ENCODE measurements at places on chromosomes 6 and 20.

GRCh38 chr20:35598899-35599775 is 16.5 kb upstream of the SPAG4 start:
- peaks cover 82% of the 10 kb centered on the region for H3K27me3 ChIP-seq
- peaks cover 1% of the 10 kb centered on the region for H3K4me1 ChIP-seq
- H3K4me3 ChIP-seq: no peak overlapping the region
- DNase-seq: no peak
- H3K36me3 ChIP-seq: no peaks in the 10 kb centered on the region

DNA sequence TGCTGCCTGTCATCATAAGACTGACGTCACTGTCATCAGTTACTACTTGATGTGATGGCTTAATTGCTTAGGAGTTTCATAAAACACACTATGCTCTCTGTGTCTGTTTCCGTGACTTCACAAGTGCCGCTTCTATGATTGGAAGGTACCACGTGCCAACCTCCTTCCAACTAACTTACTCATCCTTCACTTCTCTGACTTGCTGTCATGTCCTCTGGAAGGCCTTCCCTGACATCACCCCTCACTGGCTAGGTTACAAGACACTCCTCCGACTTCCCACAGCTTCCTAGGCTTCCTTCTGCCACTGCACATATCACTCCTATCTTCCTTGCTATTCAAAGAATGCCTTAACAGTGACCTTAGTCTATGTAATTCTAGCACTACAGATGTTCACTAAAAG is 20.4 kb downstream of the SERINC3 start:
- no peak for DNase-seq
- H3K27me3 ChIP-seq: no peaks in the 10 kb centered on the region
- H3K27ac ChIP-seq: no peak overlapping the region
- no peak overlapping the region for H3K4me3 ChIP-seq
- H3K4me1 ChIP-seq: no peaks in the 10 kb centered on the region

GRCh38 chr6:48377115-48377514 is 266.1 kb upstream of the PTCHD4 start:
- H3K36me3 ChIP-seq: no peaks in the 10 kb centered on the region
- no peak overlapping the region for H3K4me3 ChIP-seq
- DNase-seq: no peak
- no peaks in the 10 kb centered on the region for H3K27me3 ChIP-seq
- H3K27ac ChIP-seq: no peak overlapping the region

GRCh38 chr20:17666481-17666880 is 15.6 kb downstream of the RRBP1 start:
- no peak for DNase-seq
- no peaks in the 10 kb centered on the region for H3K27me3 ChIP-seq
- no peak overlapping the region for H3K4me3 ChIP-seq
- peaks cover 7% of the 10 kb centered on the region for H3K4me1 ChIP-seq

DNA sequence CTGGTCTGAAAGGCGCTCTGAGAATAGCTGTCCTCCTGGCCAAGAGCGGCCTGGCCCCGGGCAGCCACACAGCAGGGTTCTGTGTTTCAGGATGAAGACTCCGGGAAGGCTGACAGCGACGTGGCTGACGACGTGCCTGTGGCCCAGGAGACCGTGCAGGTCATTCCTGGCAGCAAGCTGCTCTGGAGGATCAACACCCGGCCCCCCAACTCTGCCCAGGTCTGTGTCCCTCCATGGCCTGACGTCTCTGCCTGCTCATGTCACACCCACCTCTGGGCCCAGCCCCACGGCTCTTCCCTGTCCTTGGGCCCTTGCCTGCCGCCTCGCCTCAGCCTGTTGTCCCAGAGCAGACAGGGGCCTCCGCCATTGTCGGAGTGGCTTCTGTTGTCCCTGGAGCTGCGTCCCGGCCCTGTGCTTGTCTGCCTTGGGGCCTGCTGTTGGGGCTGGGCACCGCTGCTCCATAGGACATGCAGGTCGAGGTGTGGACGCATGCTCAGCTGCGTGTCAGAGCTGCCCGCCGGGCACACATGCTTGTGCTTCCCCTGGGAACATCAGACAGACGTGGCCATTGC is 16.2 kb upstream of the ADRM1 start:
- H3K27ac ChIP-seq: no peak overlapping the region
- H3K27me3 ChIP-seq: no peaks in the 10 kb centered on the region
- DNase-seq: no peak
- no peak overlapping the region for H3K4me3 ChIP-seq

GRCh38 chr20:19937651-19938420 is 79.3 kb upstream of the NAA20 start:
- H3K36me3 ChIP-seq: peaks cover 5% of the 10 kb centered on the region
- peak overlapping the region; percentile 33 for H3K27ac ChIP-seq
- H3K27me3 ChIP-seq: no peaks in the 10 kb centered on the region
- H3K4me3 ChIP-seq: no peak overlapping the region
- H3K4me1 ChIP-seq: peaks cover 12% of the 10 kb centered on the region

- H3K4me3 ChIP-seq: no peak overlapping the region
- DNase-seq: no peak
- H3K27ac ChIP-seq: no peak overlapping the region
- peaks cover 1% of the 10 kb centered on the region for H3K4me1 ChIP-seq
- H3K36me3 ChIP-seq: peaks cover 1% of the 10 kb centered on the region
- no peaks in the 10 kb centered on the region for H3K27me3 ChIP-seq
Measured at GRCh38 chr20:12557224-12557623, 451.5 kb upstream of the SPTLC3 start.

DNA sequence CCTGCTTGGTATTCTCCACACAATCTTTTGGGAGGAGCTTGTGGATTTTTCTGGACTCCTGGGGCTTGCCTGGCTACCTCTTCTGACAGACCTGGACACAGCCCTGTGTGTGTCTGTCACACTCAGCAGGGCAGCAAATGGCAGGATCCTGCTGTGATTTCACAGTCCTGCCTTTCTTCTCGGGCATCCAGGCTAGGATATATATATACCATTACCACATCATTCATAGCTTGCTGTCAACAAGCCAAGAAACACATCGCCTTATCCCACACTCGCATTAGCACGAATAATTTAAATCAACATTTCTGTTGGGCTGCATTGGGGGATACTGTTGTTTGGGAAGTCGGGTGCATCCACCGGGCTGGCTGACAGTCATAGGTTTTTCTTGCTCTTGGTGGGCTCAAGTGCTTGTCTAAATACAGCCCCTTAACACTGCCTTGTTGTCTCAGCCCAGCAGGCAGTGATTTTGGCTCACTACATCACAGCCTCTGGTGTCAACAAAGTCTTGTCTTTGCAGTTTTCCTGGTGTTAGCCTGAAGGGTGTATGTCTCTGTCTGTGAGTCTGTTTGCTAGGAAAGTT is 154.9 kb upstream of the FERMT1 start:
- peaks cover 2% of the 10 kb centered on the region for H3K36me3 ChIP-seq
- H3K27ac ChIP-seq: no peak overlapping the region
- no peak for DNase-seq
- no peak overlapping the region for H3K4me3 ChIP-seq

- H3K27me3 ChIP-seq: no peaks in the 10 kb centered on the region
- H3K36me3 ChIP-seq: no peaks in the 10 kb centered on the region
- H3K4me3 ChIP-seq: no peak overlapping the region
- DNase-seq: no peak
- no peak overlapping the region for H3K27ac ChIP-seq
Measured at GRCh38 chr6:74658391-74658790, 547.5 kb downstream of the COL12A1 start.

- H3K27me3 ChIP-seq: no peaks in the 10 kb centered on the region
- no peak for DNase-seq
- H3K4me3 ChIP-seq: no peak overlapping the region
- H3K4me1 ChIP-seq: no peaks in the 10 kb centered on the region
- peaks cover 10% of the 10 kb centered on the region for H3K36me3 ChIP-seq
- no peak overlapping the region for H3K27ac ChIP-seq
Measured at GRCh38 chr6:90111387-90111786, 185.3 kb downstream of the BACH2 start.

DNA sequence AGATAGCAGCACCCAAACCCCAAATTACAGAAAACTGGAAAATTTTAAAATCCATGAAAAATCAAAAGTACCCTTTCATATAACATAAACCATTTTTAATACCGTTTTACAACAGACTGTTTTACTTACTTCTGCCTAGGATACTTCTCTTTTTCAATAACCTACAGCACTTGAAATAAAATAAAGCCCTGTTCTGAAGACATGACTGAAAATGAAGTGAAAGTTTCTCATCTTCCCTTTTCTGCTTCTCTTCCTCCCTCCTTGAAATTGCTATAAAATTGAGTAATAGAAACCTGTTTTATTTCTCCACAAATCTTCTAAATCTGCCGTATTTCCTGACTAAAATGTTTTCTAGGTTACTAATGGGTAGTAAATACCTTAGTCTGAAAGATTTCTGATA is 20.3 kb downstream of the MMS22L start:
- H3K4me1 ChIP-seq: no peaks in the 10 kb centered on the region
- no peak overlapping the region for H3K27ac ChIP-seq
- no peaks in the 10 kb centered on the region for H3K27me3 ChIP-seq
- no peak overlapping the region for H3K4me3 ChIP-seq
- DNase-seq: no peak

GRCh38 chr6:46320505-46320904 is 149.7 kb upstream of the ENPP5 start:
- no peak for DNase-seq
- no peak overlapping the region for H3K4me3 ChIP-seq
- H3K36me3 ChIP-seq: no peaks in the 10 kb centered on the region
- no peaks in the 10 kb centered on the region for H3K27me3 ChIP-seq
- peaks cover 7% of the 10 kb centered on the region for H3K4me1 ChIP-seq

- peaks cover 25% of the 10 kb centered on the region for H3K4me1 ChIP-seq
- H3K4me3 ChIP-seq: peak within 1 kb of the TSS; percentile 96
- peaks cover 8% of the 10 kb centered on the region for H3K36me3 ChIP-seq
- H3K27ac ChIP-seq: peak within 1 kb of the TSS; percentile 99
Measured at GRCh38 chr6:138107078-138107751, at the start of gene PERP. Gene PERP (minus strand): TSS chr6:138107419. CDS start chr6:138107340, 79 bp downstream.

- no peak overlapping the region for H3K4me3 ChIP-seq
- H3K27me3 ChIP-seq: no peaks in the 10 kb centered on the region
- H3K36me3 ChIP-seq: no peaks in the 10 kb centered on the region
- H3K4me1 ChIP-seq: no peaks in the 10 kb centered on the region
Measured at GRCh38 chr20:50523552-50524167, 13.5 kb downstream of the PTPN1 start.

- DNase-seq: no peak
- H3K36me3 ChIP-seq: no peaks in the 10 kb centered on the region
- H3K27me3 ChIP-seq: no peaks in the 10 kb centered on the region
- H3K4me1 ChIP-seq: peaks cover 2% of the 10 kb centered on the region
Measured at GRCh38 chr6:168999392-168999791, 254.3 kb downstream of the THBS2 start.

DNA sequence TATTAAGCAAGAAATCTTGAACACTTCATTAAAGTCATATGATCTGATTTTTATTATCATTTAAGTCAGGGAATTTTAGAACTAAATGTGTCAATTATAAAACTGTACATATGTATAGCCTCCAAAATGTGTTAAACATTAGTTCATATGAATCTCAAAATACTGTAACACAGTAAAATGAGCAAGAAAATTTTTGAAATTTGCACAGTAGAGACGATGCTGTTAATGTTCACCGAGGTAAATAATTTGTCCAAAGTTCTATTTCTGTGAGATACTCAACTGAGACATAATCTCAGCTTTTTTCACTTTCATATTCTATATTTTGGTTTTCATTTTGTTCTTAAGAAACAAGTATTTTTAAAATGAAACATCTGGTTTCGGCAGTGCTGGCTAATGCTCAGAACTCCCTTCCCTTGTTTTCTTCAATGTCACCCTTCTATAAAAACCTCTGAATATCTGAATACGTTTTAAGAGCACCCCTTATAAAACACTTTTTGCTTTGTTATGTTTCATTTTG is 353.1 kb downstream of the LAMA2 start:
- no peaks in the 10 kb centered on the region for H3K27me3 ChIP-seq
- H3K4me3 ChIP-seq: no peak overlapping the region
- DNase-seq: no peak
- no peaks in the 10 kb centered on the region for H3K36me3 ChIP-seq
- peaks cover 3% of the 10 kb centered on the region for H3K4me1 ChIP-seq

DNA sequence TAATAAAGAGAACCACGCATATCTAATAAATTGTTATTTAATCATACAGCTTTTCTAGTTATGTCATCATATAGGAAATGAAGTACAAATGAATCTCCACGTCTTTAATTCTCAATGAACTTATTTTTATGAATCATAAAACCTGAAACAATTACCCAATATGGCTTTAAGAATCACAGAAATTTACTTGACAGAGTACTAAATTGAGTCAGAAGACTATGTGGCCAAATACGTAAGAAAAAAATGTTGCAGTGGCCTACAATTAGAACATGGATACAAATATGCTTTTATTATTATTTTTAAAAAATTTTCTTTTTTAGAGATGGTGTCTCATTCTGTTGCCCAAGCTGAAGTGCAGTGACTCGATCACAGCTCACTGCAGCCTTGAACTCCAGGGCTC is 584.7 kb upstream of the SLC35B3 start:
- no peak overlapping the region for H3K27ac ChIP-seq
- no peak overlapping the region for H3K4me3 ChIP-seq
- no peaks in the 10 kb centered on the region for H3K36me3 ChIP-seq
- H3K4me1 ChIP-seq: no peaks in the 10 kb centered on the region
- no peaks in the 10 kb centered on the region for H3K27me3 ChIP-seq

- no peaks in the 10 kb centered on the region for H3K27me3 ChIP-seq
- H3K27ac ChIP-seq: peak overlapping the region; percentile 60
- H3K4me3 ChIP-seq: no peak overlapping the region
- no peak for DNase-seq
- peaks cover 54% of the 10 kb centered on the region for H3K36me3 ChIP-seq
Measured at GRCh38 chr6:167951781-167952511, 45.5 kb upstream of the KIF25 start.

- peaks cover 16% of the 10 kb centered on the region for H3K4me1 ChIP-seq
- no peaks in the 10 kb centered on the region for H3K36me3 ChIP-seq
- H3K27ac ChIP-seq: peak overlapping the region; percentile 99
Measured at GRCh38 chr20:58650181-58650775, 805 bp upstream of the STX16 start.

DNA sequence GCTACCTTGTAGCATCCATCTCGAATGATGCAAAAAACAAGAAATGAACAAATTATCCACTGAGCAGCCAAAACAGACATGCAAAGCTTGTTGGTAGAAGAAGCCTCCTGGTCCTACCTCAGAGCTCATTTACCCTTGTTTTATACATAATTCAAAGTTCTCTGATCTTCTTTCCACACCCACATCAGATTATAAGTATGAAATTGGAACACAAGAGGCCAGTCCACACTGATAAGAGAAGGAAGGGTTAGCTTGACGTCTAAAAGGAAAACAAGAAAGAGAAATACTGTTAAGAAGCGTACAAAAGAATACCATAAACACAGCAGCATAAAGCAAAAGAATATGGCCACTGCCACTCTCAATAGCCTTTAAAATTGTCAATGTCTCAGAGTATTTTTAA is 49.7 kb downstream of the FAM83B start:
- DNase-seq: no peak
- no peaks in the 10 kb centered on the region for H3K27me3 ChIP-seq
- H3K4me1 ChIP-seq: peaks cover 12% of the 10 kb centered on the region
- H3K4me3 ChIP-seq: no peak overlapping the region

DNA sequence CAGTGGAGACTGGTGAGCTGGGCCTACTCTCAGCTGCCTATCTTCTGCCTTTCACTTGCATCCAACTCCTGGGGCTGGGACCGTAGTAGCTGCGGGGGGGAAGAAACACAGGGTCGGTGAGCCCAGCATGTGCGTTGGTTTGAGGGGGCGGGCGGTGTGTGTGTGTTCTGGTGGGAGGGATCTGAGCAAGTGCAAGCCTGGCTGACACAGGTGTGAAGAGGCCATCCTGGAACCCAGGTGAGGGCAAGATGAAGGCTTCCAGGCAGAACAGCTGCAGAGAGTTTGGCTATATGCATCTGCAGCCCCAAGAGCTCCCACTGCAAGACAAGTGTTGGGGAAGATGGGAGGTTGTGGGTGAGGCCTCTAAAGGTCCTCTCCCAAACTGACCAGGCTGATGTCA is 30.6 kb downstream of the MOCS1 start:
- H3K4me3 ChIP-seq: no peak overlapping the region
- H3K27me3 ChIP-seq: no peaks in the 10 kb centered on the region
- H3K27ac ChIP-seq: no peak overlapping the region
- no peak for DNase-seq
